ENCODE measurements at places on chromosomes 16 and 17.

- DNase-seq: no peak
Observed at GRCh38 chr17:61589990-61590389, 1.0 kb downstream of the NACA2 start.

DNA sequence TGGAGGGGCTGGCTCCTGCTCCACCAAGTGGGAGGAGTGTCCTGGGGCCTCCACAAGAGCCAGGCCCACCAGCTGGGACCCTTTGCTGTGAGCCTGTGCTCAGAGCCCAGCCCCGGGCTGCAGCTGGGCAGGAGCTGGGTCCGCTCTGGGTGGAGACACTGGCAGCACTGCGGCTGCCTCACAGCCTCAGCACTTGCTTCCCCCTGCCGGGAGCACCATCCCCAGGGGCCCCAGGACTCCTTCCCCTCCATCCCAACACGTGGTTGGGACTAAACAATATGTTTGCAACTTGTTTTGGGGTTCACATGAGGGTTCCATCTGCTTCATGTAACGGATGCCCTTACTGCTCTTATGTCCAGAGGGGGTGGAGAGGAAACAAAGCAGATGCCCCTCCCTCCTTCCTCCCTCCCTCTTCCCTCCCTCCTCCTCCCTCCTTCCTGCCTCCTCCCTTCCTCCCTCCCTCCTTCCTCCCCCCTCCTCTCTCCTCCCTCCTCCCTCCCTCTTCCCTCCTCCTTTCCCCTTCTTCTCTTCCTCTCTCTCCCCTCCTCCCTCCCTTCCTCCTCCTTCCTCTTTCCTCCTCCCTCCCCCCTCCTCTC lies 16.3 kb upstream of the CBFA2T3 start:
- no peak for DNase-seq

DNA sequence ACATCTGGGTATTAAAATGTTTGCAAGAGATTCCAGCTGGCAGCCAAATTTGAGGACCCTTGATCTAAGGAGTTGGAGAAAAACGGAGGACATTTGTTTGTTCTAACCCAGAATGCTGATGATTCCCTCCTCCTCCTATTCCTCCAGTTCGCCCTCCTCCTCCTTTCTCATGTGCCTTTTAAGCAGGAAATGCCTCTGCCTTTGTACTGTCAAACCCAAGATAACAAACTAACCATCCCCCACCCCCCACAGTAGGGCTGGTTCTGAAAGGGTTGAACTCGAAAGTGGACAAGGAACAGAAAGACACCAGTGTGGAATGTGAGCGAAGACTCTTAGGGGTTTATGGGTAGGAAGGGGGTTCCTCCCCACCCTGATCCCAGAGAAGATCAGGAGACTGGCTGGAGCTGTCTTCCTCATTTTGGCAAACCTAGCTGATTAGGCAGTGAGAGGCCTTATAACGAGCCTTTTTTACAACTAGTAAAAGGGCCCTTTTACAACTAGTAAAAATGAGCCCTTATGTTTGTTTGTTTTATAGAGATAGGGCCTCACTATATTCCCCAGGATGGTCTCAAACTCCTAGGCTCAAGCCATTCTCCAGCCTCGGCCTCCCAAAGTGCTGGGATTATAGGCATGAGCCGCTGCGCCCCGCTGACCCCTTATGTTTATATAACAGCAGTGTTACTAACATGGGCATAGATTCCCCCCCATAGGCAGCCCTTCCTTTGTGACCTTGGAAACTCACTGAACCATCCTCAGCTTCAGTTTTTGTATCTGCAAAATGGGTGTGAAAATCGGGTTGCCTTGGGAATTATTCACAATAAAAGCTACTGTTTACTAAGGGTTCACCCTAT lies 975 bp downstream of the CHD9 start:
- peak; percentile 74 for DNase-seq

GRCh38 chr17:1108765-1109605 lies 70.8 kb downstream of the ABR start:
- DNase-seq: peak; percentile 59

DNA sequence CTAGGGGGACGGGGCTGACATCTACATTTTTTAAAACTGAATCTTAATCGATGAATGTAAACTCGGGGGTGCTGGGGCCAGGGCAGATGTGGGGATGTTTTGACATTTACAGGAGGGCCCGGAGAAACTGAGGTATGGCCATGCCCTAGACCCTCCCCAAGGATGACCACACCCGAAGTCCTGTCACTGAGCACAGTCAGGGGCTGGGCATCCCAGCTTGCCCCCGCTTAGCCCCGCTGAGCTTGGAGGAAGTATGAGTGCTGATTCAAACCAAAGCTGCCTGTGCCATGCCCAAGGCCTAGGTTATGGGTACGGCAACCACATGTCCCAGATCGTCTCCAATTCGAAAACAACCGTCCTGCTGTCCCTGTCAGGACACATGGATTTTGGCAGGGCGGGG lies 21.4 kb downstream of the ADAM11 start:
- DNase-seq: no peak

DNA sequence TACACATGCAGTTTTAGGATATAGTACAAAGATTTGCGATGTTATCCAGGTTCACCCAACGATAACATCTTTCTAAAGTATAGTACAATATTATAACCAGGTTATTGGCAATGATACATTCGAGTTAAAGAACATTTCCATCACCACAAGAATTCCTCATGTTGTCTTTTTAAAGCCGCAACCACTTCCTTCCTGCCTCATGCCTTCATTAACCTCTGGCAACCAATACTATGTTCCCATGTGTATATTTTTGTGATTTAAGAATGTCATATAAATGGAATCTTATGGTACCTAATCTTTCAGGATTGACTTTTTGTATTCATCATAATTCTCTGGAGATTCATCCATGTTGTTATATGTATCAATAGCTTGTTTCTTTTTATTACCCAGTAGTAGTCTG lies 1183.2 kb downstream of the CDH11 start:
- DNase-seq: peak; percentile 72

- no peak for DNase-seq
Observed at GRCh38 chr17:65780111-65780510, 218.7 kb upstream of the AXIN2 start.

GRCh38 chr16:72894293-72895151 lies 153.4 kb downstream of the ZFHX3 start:
- DNase-seq: peak; percentile 41

DNA sequence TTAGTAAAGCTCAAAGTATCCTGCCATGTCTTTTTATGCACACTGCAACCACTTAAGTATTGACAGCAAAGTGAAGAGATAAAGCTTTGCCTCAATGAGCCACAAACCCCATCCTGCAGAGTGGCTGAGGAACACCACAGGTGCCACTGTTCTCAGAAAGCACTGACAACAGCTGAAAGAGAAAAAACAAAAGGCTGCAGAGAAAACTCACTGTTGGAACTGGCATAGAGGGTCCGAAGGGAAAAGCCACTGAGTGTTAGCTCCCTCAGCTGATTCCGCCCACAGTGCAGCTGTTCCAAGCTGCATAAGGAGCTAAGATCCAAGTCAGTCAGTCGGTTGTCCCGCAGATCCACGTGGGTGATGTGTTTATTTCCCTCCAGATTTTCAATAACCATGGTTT lies 48.3 kb downstream of the PHLPP2 start:
- DNase-seq: no peak

GRCh38 chr16:55488306-55488705 lies 9.3 kb downstream of the MMP2 start:
- DNase-seq: no peak
